ENCODE measurements at places on chromosomes 11 and 22. TPM values are rescaled to one million over a fixed set of nuclear protein-coding genes. Genes with fewer than 3 reads are reported as not detected.

DNA sequence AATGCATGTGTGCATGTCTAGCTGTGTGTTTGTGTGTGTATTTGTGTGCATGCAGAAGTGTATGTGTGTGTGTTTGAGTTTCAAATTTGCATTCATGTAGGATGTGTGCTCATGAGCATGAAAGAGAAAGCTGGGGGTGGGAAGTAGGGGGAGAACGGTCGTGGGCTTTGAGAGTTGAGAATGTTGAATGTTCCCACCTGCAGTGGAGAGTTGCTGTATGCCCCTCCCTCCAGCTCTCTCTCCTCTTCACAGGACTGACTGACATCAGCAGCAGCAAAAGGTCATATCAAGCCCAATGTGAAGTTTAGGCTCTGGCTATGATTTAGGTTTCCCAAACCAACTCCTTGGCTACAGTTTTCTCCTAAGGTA is 63.8 kb upstream of the RRAS2 start:
- DNase-seq = peak; percentile 9

DNA sequence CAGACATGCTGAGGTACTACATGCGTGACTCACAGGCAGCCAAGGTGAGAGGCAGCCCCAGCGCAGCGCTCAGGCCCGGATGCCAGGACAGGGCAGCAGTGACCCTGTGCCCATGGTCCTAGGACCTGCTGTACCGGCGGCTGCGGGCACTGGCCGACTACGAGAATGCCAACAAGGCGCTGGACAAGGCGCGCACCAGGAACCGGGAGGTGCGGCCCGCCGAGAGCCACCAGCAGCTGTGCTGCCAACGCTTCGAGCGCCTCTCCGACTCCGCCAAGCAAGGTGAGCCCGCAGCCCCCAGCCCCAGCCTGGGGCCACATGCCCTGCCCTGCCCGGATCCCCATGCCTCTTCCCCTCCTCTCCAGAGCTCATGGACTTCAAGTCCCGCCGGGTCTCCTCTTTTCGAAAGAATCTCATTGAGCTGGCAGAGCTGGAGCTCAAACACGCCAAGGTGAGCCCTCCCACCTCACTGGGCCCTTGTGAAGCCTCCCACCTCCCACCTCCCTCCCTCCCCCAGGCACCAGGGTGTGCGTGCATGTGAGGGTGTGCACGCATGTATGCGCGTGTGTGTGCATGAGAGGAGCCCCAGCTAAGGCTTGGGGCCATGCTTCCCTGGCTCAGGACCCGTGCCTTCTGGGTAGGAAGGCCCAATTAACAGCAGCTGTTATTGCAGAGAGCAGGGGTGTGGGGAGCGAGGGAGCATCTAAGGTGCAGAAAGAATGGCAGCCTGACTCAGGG is 5.3 kb downstream of the CFL1 start:
- DNase-seq = no peak

DNA sequence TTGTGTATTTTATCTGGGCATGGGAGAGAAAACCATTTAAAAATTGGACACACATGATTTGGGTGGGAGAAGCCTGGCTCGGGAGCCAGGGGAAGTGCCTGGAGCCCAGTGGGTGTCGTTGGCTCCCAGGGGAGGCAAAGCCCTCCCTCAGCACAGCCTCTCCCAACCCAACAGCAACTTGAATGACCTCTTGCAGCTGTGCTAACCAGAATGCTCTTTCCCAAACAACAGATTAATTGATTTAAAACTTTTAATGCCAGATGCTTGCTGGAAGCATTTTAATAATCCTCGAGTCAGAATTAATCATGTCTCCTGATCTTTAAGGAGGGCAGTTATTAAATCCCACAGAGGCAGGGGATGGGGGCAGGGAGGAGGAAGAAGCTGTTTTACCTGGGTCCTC is 401.6 kb downstream of the BUD13 start:
- DNase-seq = no peak

DNA sequence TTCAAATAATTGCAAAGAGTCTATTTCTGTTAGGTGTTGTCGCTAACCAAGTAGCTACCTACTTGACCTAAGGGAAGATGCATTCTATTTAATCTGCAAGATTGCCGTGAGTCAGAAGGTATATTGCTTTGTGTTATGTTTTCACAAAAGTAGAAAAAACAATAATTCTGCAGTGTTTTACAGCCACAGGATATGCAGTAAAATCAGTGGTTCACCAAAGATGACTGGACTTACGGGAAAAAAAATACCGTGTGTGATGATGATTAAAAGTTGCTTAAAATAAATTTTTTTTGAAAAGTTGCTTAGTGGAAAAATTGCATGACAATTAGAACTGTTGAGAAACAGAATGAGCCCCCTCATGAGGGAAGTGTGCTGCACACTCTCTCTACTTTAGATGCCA is 209.1 kb downstream of the DDX10 start:
- no peak for DNase-seq

GRCh38 chr11:121669422-121669821 is 216.7 kb upstream of the SORL1-AS1 start:
- no peak for DNase-seq

GRCh38 chr22:23098718-23099530 is 28.6 kb downstream of the GNAZ start:
- DNase-seq = no peak

- DNase-seq = no peak
Observed at GRCh38 chr11:35688023-35688422, 25.4 kb downstream of the TRIM44 start.

- peak; percentile 63 for DNase-seq
Observed at GRCh38 chr22:45537734-45538181, 35.1 kb downstream of the FBLN1 start.

- DNase-seq = no peak
Observed at GRCh38 chr11:2889362-2890273, 4.0 kb upstream of the CDKN1C start.

DNA sequence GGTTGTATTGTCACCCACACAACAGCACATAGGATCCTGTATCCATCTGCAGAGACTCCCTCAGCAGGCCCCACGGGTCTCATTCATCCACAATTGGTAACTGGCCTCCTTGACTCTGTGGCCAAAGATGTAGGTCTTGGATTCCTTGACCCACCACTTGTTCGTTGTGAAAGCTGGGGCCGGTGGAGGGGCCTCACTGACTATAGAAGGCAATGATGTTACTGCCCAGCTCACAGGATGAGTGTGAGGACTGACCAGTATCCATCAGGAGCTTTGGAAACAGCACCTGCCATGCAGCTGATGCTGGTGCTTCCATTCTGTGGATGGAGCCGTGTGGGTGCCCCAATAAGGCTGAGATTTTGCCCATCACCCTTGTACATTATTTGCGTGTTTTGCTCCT is 615.7 kb downstream of the BRD1 start:
- no peak for DNase-seq

DNA sequence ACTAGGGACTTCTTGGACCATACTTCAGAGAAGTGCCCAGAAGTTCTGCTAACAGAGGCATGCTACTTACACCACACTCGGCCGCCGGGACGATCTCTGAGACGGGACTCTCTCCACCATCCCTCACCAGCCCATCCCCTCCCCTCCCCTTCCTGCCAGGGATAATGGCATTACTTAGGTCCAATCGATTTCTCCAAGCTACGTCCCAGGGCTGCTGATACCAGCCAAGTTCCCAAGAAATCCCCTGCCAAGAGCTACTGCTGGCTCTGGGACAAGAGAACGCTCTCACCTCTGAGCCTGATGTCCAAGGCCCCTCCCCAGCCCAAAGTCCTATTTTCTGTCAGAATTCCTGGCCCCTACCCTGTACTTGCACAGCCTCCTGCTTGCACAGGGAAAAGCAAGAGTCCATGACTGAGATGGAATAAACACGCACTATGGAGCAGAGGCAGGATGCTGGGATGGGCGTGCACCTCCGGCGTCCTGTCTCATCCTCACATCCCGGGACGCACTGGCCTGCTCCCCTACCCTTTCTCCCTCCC is 42.7 kb downstream of the GDPD5 start:
- no peak for DNase-seq

- DNase-seq = no peak
Observed at GRCh38 chr11:70313945-70314344, 43.5 kb downstream of the PPFIA1 start.

DNA sequence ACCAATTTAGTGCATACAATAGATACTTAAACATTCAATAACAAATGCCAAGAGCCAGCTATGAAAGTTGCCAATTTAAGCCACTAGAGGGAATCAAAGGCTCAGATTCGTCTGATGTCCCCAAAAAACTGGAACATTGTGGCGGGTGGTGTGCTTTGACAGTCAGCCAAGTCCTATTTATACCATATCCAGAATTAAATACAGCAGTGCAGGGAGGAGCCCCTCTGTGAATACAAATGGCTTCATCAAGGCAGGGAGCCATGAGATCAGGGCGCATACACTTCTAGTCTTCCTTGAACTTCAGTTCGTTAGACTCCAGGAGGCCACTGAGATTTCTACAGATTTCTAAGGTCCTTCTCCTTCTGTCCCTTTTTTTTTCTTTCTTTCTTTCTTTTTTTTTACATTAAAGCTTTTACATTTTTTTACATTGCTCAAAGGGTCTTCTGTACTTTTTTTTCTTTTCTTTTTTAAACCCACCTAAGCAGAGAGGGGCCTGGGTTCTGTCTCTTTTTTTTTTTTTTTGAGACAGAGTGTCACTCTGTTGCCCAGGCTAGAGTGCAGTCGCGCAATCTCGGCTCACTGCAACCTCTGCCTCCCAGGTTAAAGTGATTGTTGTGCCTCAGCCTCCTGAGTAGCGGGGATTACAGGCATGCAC is 41.5 kb upstream of the HSPA8 start:
- peak; percentile 54 for DNase-seq

DNA sequence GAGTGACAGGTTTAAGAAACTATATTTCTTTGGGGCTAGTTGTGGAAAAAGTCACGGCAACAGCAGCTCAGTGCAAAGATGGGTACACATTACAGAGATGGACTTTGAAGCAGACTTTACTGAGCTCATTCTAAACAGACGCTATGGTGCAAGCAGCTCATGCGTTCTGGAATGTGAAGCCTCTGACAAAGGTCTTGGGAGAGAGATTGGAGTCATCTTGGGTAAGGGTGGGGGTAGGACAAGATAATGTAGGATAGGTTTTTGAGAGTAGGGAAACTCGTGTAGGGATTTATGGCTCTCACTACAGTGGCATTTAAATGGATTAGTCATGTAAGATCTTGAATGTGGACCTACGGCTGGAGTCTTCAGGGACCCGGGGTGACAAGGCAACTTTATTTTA is 36.2 kb upstream of the CLMP start:
- no peak for DNase-seq

DNA sequence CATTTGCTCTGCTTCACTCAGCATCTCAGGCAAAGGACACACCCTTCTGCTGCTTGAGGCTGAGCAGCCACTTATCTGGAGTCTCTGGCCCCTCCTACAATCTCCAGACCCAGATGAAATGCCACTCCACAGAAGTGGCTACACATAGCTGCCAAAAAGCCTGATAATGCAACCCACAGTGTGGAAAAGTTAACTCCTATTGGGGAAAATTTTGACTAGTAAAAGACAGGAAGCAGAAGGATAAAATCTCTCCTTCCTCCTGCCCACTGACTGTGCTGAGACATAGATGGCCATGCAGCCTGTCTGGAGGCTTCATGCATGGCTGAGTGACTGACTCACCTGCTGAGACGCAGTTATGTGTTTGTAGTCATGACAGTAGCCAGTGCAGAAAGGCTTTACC is 92.3 kb upstream of the TEAD1 start:
- peak; percentile 74 for DNase-seq

- DNase-seq = no peak
Observed at GRCh38 chr11:32081901-32082300, 9.0 kb upstream of the RCN1 start.

DNA sequence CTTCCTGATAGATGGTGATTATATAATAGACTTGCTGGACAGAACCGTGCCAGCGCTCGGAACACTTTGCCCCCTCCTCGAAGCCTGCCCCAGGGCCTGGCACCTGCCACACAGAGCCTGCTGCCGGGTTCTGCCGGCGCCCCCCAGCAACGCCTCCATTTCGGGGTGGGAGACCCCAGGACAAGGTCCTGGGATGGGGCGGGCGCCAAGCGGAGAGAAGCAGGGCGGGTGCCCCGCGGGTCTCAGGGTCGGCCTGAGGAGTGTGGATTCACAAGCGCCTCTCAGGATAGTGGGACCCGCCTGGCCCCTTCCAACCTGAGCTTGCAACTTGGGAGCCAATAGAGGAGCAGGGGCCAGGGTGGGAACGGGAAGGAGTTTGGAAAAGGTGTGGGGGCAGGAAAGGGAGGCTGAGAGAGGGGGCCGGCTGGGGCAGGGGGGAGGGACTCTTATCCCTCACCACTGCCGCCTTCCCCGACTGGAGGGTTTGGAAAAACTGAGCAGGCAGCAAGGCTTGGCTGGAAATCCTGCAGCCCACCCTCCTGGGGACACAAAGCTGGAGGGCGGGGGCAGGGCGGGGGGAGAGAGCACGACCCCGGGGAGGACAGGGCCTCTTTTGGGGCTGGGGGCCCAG is 3.3 kb upstream of the BCL9L start:
- DNase-seq = peak; percentile 49

DNA sequence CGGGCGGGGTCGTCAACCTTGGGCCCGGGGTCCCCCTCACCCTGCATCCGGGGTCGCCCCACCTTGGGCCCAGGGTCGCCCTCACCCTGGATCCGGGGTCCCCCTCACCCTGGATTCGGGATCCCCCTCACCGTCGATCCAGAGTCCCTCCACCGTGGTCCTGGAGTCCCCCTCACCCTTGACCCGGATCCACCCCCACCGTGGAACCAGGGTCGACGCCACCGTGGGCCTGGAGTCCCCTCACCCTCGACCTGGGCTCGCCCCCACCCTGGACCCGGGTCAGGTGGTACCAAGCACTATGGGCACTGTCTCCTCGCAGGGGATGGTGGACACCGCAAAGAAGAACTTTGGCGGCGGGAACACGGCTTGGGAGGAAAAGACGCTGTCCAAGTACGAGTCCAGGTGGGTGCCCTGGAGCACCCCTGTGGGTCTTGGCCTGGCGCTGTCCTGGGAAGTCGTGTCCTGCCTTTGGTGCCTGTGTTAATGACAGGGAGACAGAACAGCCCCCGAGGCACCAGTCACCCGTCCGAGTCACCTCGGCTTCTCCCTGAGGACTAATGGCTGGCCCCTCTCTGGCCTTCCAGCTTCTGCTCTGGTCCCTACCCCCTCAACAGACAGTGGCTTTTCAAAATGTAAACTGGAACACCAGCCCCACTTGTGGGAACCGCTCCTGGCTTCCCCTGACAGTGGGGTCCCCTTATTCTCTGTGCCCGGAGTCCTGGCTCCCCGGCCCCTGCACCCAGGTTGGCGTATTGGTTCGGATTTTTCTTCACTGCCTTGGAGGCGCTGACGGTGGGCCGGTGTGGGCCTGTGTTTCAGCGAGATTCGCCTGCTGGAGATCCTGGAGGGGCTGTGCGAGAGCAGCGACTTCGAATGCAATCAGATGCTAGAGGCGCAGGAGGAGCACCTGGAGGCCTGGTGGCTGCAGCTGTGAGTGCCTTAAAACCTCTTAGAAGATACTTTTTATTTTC is 762 bp downstream of the CRELD2 start:
- DNase-seq = no peak

Gene PHRF1
- total RNA-seq = 55.2 TPM

Gene CTNND1
- 25.9 TPM for total RNA-seq

Gene TNNI2
- not detected for total RNA-seq

Gene DCHS1
- 5.4 TPM for total RNA-seq

Gene KRTAP5-1
- total RNA-seq = not detected

Gene SLC35E4
- 12.5 TPM for total RNA-seq

Gene FCHSD2
- total RNA-seq = 8.2 TPM

Measured in MG63 (cell line).